ENCODE measurements at places on chromosomes 16 and 17. TPM values are rescaled to one million over a fixed set of nuclear protein-coding genes. Genes with fewer than 3 reads are reported as not detected.

The NOL3 gene
- 8.7 TPM for polyA plus RNA-seq

The PTGES3L gene
- polyA plus RNA-seq: 2.0 TPM

The CCT6B gene
- 0.98 TPM for polyA plus RNA-seq

The CHD9 gene
- 10.3 TPM for polyA plus RNA-seq

The CHRNB1 gene
- polyA plus RNA-seq: 10.3 TPM

The MT1E gene
- 86.2 TPM for polyA plus RNA-seq

The CHST6 gene
- polyA plus RNA-seq: 1.0 TPM

The C17orf100 gene
- 4.3 TPM for polyA plus RNA-seq

Data from small intestine (tissue), 16 donors.